ENCODE measurements at places on chromosomes 11 and 22.

DNA sequence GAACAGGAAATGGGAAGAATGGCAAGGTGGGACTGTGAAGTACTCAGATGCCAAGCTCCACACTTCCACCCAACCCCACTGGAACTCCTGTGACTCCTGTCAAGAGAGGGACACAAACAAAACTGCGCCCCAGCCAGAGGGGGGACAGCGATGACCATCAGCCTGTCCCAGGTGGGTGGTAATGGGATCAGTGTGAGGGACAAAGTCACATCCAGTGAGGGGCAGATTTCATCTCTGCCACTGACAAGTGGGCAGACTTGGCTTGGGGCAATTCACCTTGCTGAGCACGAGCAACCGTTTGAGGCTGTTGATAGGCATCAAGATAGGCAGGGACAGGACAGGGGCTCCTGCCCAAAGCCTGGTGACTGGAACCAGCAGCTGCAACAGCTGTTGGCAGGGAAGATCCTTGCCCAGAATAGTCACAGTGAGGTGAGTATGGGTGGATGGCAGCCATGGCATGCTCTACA is 105.4 kb upstream of the PITPNB start:
- no peak for DNase-seq

GRCh38 chr11:30879322-30880005 is 293.3 kb upstream of the MPPED2 start:
- no peak for DNase-seq

DNA sequence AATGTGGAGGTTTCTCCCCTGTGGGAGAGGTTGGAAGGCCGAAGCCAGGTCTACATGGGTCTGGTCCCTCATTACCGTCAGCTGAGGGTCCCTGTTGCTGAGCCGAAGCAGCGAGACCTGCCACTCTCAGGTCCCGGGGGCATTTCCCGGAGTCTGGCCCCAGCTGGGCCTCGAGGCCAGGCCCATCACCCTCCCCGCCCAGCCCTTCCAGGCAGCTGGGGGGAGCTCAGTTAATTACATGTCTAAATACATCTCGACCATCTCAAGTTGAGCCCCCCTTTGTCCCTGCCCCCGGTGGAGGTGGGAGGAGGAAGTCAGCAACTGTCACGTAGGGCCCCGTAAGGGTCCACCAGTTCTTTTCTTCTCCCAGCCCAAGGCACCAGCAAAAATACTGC is 3.6 kb downstream of the CDKN1C start:
- DNase-seq, result no peak

DNA sequence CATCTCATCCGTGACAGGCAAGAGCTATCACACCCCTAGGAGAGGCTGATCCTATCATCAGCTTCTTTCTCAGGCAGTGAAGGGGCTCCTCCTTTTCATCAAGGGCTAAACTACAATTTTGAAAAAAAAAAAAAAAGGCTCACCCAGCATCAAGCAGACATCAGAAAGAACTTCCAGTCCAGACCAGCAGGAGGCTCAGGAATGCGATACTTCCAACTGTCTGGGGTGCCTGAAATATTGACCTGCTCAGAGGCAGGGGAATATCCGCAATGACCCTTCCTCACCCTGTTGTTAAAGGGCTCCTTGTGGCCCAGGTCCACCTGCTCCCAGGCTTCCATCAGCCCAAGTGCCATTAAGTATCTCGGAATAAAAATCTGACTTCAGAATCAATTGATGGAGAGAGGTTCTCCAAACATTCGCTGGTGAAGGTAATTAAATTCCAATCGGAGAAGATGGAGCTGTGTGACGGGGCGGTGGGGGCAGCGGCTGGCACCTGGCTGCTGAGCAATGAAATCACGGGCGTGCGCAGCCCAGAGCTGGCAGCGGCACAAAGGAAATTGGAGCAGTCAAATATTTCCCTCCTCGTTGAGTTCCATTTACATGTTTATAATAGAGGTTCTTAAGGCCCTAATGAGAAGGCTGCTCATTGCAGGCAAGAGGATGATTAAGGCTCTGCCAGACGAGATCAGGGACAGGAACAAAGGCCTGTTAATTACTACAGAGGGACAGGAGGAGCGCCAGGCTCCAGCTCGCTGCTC is 69.0 kb upstream of the THY1 start:
- no peak for DNase-seq

- DNase-seq, result no peak
Measured at GRCh38 chr11:105153392-105153791, 13.8 kb upstream of the CARD18 start.

GRCh38 chr11:47184711-47185304 is 1.4 kb downstream of the PACSIN3 start:
- no peak for DNase-seq

- no peak for DNase-seq
Measured at GRCh38 chr11:73577496-73577917, 20.4 kb downstream of the FAM168A start.

DNA sequence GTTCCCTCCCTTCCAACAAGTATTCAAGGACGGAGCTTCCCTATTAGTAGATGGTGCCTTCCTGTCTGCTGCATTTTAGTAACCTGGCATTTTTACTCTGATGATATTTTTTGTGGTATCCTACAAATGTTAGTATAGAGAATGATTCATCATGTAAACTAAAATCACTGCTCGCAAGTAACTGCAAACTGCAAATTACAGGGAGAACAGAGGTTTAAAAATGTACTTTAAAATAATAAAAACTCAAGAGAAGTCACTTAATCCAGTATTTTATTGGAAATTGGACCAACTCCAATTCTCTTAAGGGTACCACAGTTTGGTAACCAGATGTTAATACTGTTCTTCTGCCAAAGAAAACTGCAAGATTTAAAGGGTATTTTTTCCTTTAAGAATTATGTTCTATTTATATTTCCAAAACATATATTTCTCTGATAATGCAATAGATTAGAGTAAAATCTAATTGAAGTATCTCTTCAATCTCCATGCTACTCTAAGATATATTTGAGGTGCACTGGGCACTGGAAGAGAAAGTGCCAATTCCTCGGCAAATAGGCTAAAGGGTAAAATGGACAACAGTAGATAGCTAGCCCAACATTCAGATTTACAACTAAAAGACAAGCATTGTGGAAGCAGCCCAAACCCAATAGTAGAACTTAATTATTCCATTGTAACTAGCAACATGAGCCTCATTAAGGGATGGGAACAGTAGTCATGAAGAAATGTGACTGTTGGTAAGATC is 298.0 kb downstream of the TTC28 start:
- no peak for DNase-seq

DNA sequence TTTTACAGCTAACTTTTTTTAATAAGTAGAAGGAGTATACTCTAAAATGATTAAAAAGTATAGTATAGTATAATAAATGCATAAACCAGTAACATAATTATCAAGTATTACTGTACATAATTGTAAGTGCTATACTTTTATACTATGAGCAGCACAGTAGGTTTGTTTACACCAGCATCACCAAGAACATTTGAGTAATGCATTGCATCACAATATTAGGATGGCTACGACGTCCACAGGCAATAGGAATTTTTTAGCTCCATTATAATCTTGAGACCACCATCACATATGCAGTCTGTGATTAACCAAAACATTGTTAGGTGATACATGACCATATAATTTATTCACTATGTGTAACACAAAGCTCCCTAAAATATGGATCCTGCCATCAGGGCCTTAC is 20.4 kb downstream of the RNF141 start:
- no peak for DNase-seq

DNA sequence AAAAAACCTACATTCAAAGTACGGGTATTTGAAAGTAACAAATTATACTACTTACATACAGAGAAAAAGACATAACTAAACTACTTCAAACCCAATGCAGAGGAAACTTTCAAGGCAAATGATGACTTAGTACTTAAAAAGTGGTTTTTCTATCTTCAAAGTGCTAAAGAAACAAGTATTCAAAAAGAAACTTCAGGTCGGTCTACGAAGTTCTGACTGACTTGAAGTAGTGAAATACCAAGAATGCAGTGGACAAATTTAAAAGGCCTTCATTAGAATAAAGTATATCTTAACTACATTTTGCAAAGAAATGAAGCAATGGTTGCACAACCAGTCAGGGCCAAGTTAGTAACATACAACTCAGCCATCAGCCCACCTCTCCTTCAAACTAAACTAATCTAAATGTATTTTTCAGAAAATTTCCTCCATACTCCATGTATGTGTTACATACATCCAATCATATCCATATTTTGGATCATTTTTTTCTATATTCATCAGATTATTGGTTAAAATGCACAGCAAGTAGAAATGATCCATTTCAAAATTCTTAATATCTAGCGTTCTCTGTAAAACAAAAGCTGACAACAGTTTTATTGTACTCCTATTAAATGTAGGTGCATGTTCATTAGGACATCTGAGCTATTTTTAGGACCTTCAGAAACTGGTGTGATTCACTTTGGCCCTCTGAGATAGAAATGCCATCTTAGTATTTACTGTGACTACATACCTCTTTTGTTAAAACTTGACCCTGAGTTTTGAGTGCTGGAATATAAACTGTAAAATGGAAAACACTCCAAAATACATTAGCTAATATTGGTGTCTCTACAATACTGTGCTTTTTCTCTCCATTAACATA is 49.9 kb downstream of the BIRC2 start:
- DNase-seq, result no peak

DNA sequence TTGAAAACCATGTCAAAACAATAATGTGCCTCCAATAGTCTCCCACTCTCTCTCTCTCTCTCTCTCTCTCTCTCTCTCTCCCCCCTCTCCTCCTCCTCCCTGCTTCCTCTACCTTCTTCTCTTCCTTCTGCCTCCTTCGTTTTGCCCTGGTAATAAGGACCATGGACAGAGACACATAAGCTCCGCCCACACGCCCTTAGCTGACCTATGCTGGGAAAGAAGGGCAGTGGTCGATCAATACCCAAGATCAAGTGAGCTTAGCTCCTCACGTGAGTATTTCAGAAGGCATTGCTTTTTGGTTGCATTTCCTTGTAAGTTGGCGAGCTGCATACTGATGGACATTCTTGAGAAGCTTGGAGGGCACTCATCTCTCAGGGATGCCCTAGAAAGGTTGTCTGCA is 194.8 kb downstream of the MIAT start:
- no peak for DNase-seq

DNA sequence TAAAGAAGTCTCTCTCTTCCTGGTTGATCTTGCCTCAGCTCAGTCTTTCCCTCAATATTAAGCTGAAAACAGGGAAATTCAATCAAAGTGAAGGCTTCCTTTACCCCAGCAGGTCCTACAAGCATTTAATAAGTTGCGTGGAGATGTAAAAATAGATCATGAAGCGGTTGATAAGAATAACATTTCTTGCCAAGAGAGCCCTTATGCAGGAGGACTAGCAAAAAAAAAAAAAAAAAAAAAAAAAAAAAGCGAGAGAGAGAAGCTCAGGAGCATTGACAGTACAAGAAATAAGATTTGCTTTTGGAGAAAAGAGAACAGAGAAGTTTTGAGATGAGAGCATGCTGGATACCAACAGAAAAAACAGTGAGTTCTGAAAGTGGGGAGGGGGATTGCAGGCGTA is 112.2 kb upstream of the CLMP start:
- no peak for DNase-seq

GRCh38 chr11:2804189-2804588 is 81.4 kb downstream of the CDKN1C start:
- DNase-seq, result no peak

- DNase-seq, result no peak
Measured at GRCh38 chr11:36146437-36146836, 142.8 kb downstream of the COMMD9 start.

DNA sequence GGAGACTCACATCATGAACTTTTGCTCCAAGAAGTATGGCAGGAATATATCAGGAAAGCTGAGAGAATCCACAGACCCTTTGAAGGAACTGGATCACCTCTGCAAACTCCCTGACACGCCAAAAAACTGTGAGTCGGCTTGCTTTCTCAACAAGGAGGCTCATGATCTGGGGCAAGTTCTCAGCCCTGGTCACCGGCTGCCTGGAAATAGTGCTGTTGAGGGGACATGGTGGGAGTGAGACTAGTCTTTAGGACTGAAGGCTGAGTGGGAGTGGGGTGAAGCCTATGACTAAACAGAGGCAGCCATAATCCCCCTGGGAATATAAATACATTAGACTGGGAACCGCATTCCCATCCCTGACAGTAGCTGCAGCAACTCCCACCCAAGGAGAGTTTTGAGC is 8.4 kb upstream of the MMP7 start:
- DNase-seq, result no peak

DNA sequence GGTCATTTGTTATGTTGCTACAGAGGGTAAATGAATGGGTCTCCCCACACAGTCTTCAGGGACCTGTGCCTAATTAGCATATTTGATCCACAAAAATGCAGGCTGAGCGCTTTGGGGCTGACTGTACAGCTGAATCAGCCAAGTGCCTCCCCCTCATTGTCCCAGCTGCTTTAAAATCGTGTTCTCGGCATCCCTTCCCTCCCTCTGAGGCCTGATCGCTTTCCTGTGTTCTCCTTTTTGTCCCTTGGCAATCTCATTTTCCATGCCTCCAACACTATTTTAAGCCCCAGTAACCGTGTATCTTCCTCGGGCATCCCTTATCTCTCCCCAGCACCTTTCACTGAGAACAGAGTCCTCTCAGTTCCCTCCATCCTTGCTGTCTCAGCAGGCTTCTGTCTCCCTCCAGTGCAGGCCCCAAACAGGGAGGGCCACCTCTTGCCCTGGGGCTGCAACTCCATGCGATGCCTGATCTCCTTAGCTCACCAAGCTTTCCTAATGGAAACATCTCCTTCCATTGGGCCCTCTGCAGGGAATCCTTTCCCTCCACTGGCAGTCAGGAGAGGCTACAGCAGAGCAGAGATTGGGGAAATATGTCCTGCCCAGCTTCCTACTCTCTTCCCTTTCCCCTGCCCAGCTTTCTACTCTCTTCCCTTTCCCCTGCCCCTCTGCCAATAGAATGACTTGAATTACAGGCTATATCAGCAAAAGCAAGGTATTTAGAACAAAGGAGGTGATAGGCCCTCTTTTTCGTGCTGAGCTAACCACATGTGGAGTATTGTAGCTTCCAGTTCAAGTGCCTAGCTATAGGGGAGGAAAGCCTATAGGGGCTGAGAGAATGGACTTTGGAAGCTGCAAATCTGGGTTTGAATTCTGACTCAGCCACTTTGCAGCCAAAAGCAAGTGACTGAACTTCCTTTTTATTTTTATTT is 13.8 kb downstream of the UQCR10 start:
- no peak for DNase-seq
